ENCODE measurements at places on chromosomes 11 and 22.
A peak's percentile ranks its signal among the peaks of the same experiment; 100 is the strongest.

- H3K27me3 ChIP-seq = no peaks in the 10 kb centered on the region
- peak; percentile 41 for DNase-seq
- no peak overlapping the region for H3K27ac ChIP-seq
Measured at GRCh38 chr11:57647372-57647771, 2.3 kb downstream of the YPEL4 start.

DNA sequence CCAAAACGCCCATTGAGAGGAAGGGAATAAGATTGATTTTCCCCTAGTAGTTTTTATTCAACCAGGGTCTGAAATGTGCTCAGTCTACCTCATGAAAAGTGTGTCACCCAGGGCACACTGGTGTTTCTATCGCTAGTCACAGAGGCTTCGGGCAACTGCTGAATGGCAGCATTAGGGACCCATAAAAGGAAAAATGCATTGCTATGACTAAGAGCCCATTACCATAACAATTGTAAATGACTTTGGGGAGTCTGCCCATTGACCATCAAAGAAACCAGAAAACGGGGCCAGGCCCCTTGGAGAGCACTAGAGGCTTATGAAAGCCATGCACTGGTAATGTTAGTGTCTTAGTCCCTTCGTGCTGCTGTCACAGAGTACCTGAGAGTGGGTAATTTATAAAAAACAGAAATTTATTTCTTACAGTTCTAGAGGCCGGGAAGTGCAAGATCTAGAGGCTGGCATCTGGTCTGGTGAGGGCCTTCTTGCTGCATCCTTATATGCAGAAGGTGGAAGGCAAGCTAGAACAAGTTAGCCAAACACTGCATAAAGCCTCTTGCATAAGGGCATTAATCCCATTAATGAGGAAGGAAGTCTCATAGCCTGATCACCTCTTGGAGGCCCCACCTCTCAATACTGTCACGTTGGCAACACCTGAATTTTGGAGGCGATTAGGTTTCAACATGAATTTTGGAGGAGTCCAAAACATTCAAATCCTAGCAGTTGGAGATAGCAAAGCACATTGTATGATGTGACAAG is 306.7 kb downstream of the ST3GAL4 start:
- no peak for DNase-seq
- no peaks in the 10 kb centered on the region for H3K27me3 ChIP-seq
- H3K27ac ChIP-seq = no peak overlapping the region
- no peak overlapping the region for H3K4me3 ChIP-seq
- no peaks in the 10 kb centered on the region for H3K4me1 ChIP-seq

- DNase-seq = peak; percentile 61
- H3K27me3 ChIP-seq = no peaks in the 10 kb centered on the region
- H3K4me3 ChIP-seq = no peak overlapping the region
- peaks cover 19% of the 10 kb centered on the region for H3K4me1 ChIP-seq
- H3K36me3 ChIP-seq = no peaks in the 10 kb centered on the region
- H3K27ac ChIP-seq = no peak overlapping the region
Measured at GRCh38 chr11:95715777-95716241, 73.8 kb downstream of the FAM76B start.

GRCh38 chr11:62796281-62796680 is 4.5 kb upstream of the TMEM223 start:
- peaks cover 62% of the 10 kb centered on the region for H3K36me3 ChIP-seq
- H3K27me3 ChIP-seq = no peaks in the 10 kb centered on the region
- no peak for DNase-seq
- H3K4me1 ChIP-seq = peaks cover 22% of the 10 kb centered on the region
- no peak overlapping the region for H3K27ac ChIP-seq

DNA sequence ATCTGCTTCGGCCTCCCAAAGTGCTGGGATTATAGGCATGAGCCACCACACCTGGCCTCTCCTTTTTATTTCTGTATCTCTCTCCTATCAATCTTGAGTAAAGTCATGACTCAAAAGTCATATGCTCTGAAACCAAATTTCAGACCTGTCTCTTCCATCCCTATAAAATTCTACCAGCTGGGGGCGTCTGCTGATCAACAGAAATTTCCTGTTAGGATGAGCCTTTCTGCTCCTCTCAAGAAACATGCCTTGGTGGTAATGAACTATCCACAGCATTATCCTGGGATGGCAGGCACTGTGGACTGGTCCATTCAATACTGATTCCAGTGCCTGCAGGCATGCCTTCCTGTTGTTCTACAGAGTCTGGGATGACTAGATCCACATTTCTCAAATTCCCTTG is 472.6 kb downstream of the NELL1 start:
- no peak for DNase-seq
- H3K4me3 ChIP-seq = no peak overlapping the region
- H3K36me3 ChIP-seq = no peaks in the 10 kb centered on the region
- H3K27ac ChIP-seq = no peak overlapping the region

GRCh38 chr11:108620958-108621772 is 27.6 kb upstream of the EXPH5 start:
- H3K4me1 ChIP-seq = peaks cover 12% of the 10 kb centered on the region
- H3K27ac ChIP-seq = no peak overlapping the region
- H3K4me3 ChIP-seq = no peak overlapping the region
- no peaks in the 10 kb centered on the region for H3K36me3 ChIP-seq
- peak; percentile 34 for DNase-seq
- peaks cover 5% of the 10 kb centered on the region for H3K27me3 ChIP-seq
